ENCODE measurements at places on chromosomes 3 and 15.

DNA sequence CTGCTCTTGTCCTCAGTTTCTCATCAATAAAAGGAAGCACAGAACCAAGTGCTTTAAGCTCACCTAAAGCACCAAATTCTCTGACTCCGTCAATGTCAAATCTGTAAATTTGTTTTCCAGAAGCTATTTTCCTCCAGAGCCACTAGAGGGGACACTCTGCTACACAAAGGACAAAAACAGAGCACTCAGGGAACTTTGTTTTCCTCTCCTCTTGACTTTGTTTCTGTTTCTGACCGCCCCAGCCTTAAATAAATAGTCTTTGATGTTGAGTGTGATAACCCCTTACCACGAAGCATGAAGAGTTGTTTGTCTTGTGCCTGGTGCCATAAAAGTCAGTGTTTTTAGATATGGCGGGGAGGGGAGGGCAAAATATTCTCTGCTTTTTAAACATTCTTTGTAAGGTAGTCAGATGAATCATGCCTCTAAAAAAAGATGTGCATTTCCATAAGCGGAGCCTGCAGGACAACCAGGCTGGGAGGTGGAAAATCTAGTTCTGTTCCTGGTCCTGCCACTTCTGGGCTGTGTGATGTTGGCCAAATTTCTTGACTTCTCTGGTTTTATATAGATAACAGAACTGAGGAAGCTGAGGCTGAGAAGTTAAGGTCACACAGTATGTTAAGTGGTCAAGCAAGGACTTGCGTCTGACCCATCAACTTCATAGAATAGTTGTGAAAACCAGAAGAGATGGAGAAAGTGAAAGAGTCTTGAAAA is 7.3 kb upstream of the ZBTB38 start:
- DNase-seq = no peak

- DNase-seq = no peak
Measured at GRCh38 chr3:66394019-66394752, 106.6 kb downstream of the LRIG1 start.

GRCh38 chr3:32705232-32705631 is 20.2 kb downstream of the CNOT10 start:
- no peak for DNase-seq

- no peak for DNase-seq
Measured at GRCh38 chr15:84889991-84890669, 5.7 kb downstream of the SLC28A1 start.

DNA sequence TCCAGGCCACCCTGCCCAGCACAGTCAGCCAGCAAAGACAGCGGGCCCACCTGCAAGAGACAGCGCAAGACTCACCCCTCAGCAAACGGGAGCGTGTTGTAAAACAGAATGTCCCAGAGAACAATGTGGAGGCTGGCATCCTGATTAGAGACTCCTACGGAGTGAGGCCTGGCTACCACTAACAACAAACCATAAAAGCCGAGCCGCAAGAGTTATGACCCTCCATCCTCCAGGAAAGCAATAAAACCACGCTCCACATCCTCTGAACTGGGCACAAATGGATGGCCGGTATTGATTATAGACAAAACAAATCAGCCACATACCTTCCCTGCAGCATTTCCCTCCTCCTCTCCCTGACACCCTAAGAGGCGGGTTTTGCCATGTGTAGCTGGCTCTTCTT is 75.8 kb upstream of the LIPC start:
- no peak for DNase-seq

- no peak for DNase-seq
Measured at GRCh38 chr3:14474363-14475081, 65.6 kb downstream of the GRIP2 start.

DNA sequence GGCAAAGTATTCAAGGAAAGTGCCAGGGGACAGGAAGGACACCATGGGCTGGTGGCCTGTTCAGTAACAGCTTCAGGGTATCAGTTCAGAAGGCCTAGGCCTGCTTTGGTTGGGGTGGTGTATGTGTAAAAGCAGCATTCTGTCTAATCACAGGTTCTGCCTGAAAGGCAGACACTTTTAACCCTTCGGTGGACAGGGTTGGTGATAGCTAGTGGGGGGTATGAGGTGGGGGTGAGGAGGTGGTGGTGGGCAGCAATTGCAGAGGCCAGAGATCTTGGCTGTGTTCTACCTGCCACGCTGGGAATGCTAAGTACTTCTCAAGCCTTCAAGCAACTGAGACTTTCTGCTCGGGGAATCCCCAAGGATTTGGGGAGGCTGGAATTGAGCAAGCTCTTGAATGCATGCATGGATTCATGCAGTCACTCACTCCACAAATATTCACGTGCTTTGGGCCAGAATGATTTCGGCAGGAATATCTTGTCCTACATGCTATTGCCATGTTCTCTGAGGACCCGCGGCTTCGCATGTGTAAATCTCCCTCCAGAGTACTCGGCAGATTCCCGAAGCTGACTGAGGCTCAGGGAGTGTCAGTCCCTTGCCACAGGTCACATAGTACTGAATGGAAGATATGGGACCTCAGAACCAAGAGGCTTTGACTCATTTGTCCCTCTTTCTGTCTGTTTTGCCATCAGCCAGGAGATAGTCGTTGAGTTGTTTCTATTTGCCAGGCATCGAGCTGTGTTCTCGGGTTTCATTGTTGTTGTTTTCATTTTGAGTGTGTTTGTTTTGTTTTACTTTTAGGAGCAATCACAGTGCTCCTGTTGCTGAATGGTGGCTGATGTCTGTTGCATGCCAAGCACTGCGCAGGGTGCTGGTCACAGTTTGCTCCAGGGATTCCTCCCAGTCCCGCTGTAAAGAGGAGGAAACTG is 65.5 kb downstream of the SMAD3 start:
- DNase-seq = no peak

DNA sequence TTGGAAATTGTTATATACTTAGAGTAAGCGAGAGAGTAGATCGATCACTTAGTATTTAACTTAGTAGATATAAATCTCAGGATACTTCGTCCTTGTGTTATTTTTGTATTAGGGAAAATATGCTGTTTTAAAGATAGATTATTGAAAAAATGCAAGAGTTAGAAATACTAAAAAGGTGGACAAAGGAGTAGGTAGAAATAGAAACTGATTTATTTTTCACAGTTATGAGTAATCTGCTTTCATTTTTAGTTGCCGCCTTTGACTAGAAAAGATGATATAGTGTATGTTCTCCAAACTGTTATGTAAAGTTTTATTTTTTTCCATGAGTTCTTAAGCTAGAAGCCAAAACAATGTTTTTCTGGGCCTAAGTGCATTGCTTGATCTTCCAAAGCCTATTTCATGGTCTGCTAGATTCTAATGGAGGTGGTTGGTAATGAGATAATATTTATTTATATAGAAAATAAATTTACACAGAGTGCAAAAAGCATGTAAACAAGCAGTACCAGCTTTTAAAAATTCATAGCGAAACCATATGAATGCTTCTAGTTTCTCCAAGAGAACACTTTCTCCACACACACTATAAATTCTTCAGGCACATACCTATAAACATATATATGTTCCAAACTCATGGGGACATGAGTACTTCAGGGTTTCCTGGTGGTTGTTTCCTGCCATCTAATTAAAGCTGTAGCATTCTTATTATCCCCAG is 61.1 kb downstream of the DIPK2A start:
- DNase-seq = no peak

DNA sequence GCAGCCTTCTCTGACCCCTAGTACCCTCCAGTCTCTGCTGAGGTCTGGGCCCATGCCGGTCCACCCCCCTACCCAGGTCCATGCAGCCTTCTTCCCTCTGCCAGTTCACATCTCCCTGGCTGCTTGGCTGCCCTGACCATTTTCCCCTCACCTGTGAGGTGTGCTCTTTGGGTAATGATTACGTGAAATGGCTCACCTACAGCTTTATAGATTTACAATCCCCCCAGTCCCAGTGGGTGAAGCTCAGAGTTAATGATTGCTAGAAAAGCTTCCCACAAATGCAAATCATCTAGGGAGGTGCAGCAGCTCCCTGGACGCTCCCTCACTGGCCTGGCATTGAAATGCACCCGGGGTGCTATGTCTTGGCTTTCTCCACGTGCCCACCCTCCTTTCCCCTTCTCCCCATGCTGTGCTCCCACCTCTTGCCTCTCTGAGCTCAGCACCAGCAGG is 18.7 kb downstream of the PAQR5 start:
- DNase-seq = no peak

DNA sequence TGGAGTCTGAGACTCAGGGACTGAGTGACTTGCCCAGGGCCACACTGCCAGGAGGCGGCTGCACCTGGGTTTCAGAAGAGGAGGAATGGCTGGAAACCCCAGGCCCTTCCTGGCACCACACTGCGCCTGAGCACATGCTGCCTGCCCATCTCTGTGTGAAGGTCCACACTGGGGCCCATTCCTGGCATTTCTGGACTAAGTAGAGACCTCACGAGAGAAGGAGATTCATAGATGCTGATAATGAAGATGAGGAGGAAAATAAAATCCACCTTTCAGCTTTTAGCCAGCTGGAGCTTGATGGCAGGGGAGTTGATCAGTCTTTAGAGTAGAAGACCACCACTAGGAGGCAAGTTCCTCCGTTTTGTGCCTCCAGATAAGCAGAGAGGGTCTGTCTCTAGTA is 40.2 kb upstream of the TF start:
- DNase-seq = no peak

GRCh38 chr3:123296261-123296660 is 94.5 kb downstream of the SEC22A start:
- no peak for DNase-seq

DNA sequence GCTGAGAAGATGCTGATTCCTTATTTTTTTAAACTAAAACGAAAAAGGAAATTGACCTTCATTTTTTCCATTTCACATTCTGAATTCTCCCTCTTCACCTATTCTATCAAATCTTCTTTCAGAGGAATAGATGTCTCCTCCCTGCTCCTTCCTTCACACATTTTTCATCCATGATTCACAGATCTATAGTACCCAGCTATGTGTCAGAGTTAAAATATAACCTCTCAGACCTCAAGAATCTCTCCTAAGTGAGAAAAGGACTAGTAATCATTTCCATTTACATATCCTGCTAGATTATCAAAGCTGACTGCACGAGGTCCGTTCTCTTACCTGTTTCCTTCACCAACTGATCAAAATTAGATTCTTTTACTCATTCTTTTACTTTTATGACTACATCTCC is 1297.6 kb upstream of the ALCAM start:
- no peak for DNase-seq

DNA sequence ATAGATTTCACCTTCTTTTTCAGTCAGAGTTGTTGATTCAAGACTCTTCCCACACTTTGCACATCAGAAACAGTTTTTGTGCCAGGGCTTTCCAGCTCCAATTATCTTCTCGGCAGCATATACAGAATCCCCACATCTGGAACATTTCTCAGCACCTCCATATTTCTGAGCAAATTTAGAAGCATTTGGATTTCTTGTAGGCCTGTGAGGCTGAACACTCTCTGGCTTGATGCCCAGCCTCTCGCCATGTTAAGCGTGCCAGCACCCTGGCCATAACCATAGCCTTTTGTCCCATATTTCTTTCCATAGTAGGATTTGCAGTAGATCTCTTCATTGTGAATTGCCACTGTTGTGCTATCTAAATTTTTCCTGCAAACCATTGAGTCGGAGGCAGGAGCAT is 28.3 kb downstream of the CD80 start:
- DNase-seq = no peak

DNA sequence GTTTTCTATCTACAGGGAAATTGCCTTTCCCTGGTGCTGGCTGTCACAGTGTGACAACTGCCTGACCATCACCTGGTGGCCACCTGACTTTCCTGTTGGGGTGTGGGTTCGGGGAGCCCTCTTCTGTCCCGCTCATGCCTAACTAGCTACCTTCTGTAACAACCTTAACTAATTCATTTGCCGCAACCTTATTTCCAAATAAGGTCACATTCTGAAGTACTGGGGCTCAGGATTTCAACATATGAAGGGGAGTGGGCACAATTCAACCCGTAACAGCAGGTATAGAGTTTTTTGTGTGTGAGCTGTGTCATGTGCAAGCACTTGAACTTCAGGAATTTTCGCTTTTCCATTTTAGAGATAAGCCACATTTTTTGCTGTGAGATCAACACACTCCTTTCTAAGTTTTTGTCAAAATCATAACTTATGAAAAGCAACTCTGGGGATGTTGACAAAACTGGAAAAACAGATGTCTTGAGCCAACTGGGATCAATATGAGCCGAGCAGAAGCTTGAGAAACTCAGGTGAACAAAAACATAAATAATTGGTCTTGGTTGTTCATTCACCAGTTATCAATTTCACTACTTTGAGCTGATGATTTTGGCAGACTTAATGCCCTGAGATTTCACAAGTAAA is 242.0 kb upstream of the RGMA start:
- DNase-seq = no peak

- no peak for DNase-seq
Measured at GRCh38 chr15:94607176-94607654, 375.9 kb downstream of the MCTP2 start.

DNA sequence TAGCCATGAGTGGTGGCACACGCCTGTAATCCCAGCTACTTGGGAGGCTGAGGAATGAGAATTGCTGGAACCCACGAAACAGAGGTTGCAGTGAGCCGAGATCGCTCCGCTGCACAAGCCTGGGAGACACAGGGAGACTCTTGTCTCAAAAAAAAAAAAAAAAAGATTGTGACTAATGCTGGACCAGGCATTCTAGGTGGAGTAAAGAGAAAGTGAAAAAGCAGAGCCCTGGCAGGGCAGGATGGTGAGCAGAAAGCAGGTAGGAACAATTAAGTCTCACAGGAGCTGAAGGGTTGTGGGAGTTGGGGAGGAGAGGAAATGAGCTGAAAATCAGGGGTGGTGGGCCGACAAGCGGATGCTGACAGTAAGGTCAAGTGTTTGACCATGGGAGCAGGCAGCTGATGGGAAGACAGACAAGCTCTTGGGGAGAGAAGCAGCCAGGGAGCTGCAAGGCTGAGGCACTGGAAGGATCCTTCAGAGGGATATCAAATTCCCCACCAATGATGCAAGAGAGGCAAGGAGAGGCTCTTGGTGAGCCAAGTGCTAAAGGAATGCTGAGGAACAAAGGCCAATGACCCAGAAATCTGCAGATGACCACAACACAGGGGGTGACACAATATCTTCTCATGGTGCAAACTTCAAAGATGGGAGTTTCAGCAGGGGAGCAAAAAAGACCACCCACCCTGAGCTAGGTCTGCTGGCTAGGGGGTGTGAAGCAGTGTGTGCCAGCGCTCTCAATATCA is 251.1 kb downstream of the ULK4 start:
- DNase-seq = no peak

DNA sequence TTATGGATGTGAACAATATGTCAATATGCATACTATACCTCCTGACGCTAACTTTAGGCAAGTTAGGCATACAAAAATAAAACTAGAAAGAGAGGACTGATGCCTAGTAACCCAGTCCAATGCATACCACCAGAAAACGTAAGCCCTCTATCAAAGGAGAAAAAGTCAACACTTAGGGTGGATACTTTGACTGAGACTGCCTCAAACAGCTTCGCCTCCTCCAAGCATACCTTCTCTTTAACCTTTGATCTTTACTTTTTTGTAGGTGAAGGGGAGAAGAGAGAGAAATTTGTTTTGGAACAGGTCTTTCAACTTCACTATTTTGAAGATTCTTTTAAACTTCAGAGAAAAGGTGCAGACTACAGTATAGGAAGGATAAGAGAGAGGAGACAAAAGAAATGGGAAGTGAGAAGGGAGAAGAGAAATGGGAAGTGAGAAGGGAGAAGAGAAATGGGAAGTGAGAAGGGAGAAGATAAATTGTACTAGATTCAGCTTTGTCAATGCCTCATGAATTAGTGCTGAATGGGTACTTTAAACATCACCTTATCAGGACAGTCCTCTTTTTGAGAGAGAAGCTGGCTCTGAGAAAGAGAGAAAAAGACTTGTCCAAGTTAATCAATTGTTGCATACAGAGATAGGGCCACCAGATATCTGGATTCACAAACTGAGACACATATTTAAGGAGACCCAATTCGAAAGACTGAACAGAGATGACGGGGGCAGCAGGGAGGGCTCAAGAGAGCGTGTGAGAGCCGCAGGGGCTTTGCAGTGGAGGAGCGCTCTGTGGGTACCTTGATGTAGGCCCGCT is 1.0 kb downstream of the P3H2 start:
- no peak for DNase-seq

Measured in ecto neural progenitor cell (in vitro differentiated cells).